ENCODE measurements at places on chromosomes 3 and 15.

DNA sequence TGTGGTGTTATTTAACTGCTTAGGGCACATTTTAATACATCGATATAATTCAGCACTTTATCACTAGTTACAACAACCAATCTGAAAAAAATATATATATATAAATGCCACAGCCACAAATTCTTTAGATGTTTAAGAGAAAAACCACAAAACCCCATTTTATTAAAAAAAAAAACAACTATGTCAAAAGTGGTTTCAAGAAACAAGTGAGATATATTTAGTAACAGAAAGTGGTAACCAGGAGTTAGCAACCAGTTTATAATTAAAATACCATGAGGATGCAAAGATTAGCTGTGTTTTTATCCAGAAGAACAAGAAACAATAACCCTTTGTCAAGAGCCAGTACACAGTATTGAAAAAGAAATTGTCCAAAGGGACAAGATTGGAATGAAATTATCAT lies 14.8 kb upstream of the DIPK2A start:
- no peak for DNase-seq

DNA sequence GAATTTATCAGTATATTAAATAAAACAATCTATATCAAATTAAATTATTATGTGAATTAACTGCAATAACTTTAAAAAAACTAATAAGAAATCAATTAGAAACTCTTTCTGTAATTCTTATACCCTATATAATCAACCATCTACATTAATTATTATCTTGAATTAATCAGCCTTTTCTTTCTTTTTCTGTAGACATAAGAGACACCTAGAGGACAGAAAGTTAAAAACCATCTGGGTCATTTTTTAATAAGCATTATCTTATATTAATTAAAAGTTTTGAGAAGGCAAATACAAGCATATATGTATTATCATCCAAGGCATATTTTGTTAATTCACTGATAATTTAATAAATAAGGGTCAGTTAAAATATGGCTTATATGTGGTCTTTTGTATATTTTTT lies 24.2 kb upstream of the SLC25A26 start:
- DNase-seq = no peak

GRCh38 chr3:157618075-157618760 lies 115.0 kb upstream of the VEPH1 start:
- DNase-seq = no peak

DNA sequence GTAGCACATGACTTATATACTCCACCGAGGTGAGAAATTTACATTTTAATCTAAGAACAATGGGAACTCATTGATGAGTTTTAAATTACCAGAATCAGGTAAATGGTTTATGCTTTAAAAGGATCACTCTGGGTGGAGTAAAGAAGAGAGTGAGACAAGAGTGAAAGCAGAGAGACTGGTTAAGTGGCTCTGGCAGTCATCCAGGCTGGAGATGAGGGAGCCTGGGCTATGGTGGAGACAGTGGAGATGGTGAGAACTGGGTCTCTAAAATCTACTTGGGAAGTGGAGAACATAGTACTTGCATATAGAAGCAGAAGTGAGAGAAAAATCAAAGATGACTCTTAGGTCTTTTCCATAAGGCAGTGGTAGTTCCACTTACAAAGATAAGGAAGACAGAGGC lies 37.1 kb upstream of the SLC25A36 start:
- no peak for DNase-seq

GRCh38 chr15:96088650-96089049 lies 241.8 kb upstream of the NR2F2 start:
- DNase-seq = no peak

DNA sequence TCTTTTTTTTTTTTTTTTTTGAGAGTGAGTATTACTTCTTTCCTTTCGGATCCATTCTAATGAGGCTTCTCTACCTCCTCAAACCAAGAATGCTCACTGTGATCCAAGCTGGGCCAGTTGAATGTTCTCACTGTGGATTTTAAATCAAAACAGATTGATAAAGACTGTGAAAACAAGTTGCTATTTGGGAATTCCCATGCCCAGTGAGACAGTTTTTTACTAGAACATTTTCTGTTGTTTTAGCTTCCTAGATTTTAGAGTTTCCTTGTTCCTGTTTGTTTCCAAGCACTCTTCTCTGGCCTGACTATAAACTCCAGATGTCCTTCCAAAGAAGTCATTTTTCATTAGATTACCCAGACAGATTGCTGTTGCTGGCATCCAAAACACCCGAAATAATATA lies 60.1 kb upstream of the GALNT15 start:
- DNase-seq = no peak

- no peak for DNase-seq
Measured at GRCh38 chr15:53791581-53791980, 32.1 kb upstream of the WDR72 start.

- DNase-seq = no peak
Measured at GRCh38 chr15:57253082-57253481, 123.2 kb upstream of the CGNL1 start.

All from stimulated activated CD4-positive, alpha-beta T cell treated with anti-CD3 and anti-CD28 coated beads, Interleukin-12 subunit alpha, Interleukin-12 subunit beta, amount 100 ng/mL, for 24 hours (primary cell).